ENCODE measurements at places on chromosomes 2 and 18.

GRCh38 chr2:6791682-6792081, 74.0 kb downstream of the CMPK2 start:
- no peak for DNase-seq

GRCh38 chr18:76445275-76445674, 49.8 kb downstream of the ZNF516 start:
- DNase-seq = no peak

GRCh38 chr2:33381301-33381858, 95.1 kb upstream of the RASGRP3 start:
- DNase-seq = no peak

DNA sequence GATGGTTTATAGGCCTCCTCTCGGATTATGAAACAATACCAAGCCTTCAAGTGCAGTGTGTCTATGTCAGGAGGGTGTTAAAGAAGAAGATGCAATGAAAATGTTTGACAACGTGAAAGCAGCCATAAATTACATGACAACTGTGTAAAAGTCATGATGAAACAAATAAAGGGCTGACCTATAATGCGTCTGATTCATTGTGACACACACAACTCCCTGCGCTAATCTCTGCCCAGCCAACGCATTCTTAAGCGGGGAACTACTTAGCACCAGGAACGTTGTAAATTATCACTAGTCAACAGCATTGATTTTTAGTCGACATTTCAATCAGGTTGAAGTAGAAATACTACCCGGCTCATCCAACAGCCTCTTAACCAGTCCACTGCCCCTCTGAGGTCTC, 26.8 kb downstream of the BCL11A start:
- no peak for DNase-seq

- no peak for DNase-seq
These were observed 31.4 kb downstream of the KCNIP3 start for GRCh38 chr2:95328358-95329125.

DNA sequence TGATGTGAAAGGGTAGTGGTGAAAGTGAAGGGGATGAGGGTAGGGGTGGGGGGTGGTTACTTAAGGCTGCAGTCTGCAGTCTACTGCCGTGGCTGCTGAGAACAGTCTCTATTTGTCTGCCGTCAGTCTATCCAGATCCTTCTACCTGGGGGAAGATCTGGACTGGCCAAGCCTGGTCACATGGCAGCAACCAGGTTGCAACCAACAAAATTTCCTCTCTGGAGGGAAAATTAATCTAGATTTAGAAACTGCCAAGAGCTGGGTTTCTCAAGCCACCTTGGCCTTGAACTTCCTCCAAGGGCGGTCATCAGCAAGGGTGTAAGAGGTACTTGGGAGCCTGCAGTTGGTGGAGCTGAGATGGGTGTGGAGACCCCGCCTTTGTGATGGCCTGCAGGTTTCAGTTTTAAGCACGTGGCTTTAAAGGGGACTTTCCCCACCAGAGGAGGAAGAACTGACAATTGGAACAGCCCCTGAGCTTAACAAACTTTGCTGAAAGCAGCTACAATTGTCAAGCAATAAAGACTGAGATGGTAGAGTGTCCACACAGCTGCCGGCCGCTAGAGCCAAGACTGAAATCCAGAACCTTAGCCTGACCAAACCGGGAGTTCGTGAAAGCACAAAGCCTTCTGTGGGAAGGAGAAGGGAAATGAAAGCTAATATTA, 31.4 kb upstream of the KCMF1 start:
- peak; percentile 67 for DNase-seq

- no peak for DNase-seq
These were observed 294.7 kb downstream of the MEIS1 start for GRCh38 chr2:66729416-66730330.
